AG08396 (cell line): ENCODE measurements at places on chromosomes 3 and 15.

GRCh38 chr3:108053483-108053882 lies 37.3 kb downstream of the CD47 start:
- no peak for DNase-seq

DNA sequence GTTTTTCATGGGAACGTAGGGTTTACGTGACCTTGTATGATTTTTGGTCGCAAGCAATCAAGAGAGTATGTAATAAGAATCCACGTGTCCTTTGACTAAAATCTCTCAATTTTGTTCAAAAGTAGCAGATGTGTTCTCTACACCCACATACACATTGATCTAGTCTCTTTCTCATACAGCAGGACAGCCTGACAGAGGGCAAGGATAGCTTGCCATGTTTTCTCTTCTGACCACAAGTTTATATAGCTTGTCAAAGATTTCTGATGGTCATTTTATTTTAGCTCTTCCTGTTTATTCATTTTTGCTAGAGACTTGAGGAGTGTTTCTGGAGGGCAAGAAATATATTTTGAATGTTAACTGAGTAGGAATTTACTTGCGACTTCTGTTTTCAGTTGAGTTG lies 570.2 kb upstream of the ALCAM start:
- DNase-seq, result no peak

DNA sequence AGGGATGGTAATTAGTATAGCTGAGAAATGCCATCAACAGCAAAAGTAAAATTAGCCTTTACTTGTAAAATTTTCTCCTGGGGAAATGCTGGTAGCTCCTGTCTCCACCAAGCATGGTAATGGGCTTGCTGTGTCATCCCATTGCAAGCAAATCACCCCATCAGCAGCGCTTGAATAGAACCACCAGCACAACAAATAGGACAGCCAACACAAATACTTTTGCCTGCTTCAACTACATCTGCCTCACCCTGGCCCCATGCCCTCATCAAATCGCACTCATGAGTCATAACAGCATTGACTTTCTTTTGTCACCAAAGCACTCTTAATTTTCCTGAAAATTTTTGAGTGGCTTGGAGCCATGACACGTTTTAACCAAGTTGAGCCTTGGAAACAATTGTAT lies 52.6 kb downstream of the ERC2 start:
- DNase-seq, result no peak

DNA sequence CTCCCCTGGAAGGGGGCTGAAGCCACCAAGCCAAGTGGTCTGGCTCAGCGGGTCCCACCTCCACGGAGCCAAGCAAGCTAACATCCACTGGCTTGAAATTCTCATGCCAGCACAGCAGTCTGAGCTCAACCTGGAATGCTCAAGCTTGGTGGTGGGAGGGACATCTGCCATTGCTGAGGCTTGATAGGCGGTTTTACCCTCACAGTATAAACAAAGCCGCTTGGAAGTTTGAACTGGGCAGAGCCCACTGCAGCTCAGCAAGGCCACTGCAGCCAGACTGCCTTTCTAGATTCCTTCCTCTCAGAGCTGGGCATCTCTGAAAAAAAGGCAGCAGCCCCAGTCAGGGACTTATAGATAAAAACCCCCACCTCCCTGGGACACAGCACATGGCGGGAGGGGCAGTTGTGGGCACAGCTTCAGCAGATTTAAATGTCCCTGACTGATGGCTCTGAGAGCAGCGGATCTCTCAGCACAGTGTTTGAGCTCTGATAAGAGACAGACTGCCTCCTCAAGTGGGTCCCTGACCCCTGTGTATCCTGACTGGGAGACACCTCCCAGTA lies 23.2 kb upstream of the IGSF10 start:
- DNase-seq, result no peak

DNA sequence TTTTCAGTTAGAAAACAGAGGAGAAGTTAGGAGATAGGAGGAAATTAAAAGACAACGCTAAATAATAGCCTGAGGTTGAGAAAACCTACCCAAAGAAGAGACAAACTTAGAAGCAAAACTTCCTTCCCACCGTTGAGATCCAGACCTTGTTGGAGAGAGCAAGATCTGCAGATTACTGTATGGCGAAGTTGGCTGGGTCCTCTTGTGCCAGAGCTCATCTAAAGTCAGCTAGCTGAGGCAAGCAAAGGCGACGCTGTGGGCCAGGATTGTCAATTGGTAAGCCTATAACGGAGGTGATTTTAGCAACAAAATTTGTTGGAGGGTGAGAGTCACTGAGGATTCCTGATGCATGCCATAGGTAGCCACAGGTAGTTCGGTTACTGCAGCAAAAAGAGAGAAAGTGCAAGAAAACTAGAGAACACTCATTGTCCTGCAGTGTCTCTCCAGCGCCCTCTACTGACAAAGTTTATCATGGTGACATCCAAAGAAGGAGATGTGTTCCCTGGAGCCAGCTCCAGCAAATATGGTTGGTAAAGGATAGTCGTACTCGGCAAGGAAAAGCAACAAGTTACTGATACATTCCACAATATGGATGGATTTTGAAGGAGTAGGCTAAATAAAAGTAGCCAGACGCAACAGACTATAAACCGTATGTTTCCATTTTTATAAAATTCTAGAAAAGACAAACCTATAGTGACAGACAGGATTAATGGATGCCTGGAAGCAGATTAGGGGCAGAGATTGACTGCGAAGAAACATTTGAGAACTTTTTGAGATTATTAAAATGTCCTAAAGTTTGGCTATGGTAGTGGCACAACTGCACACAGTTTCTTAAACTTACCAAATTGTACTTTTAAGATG lies 9.8 kb upstream of the OR5K4 start:
- peak; percentile 22 for DNase-seq

- peak; percentile 77 for DNase-seq
Measured at GRCh38 chr3:53140847-53141845, 10.9 kb upstream of the RFT1 start.

DNA sequence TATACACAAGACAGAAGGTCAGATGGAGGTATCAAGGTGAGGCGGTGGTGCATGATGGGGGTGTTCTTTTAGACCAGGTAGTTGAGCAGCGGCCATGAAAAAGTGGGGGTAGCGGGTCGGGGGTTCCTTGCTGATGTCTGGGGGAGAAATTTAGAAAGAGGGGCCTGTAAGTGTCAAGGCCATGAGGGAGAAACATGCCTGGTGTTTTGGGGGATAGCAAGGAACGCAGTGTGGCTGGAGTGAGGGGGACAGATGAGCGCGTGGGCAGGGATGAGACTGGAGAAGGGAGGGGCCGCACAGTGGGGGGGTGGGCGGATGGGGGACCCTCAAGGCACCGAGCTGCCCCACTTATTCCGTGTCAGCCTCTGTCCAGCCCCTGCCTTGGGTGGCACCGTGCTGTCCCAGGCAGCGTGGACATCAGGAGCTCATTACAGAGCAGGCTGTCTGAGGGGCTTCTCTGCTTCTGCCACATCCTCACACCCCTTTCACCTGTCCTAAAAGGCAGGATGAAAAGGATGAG lies 143.3 kb downstream of the SMAD6 start:
- no peak for DNase-seq

DNA sequence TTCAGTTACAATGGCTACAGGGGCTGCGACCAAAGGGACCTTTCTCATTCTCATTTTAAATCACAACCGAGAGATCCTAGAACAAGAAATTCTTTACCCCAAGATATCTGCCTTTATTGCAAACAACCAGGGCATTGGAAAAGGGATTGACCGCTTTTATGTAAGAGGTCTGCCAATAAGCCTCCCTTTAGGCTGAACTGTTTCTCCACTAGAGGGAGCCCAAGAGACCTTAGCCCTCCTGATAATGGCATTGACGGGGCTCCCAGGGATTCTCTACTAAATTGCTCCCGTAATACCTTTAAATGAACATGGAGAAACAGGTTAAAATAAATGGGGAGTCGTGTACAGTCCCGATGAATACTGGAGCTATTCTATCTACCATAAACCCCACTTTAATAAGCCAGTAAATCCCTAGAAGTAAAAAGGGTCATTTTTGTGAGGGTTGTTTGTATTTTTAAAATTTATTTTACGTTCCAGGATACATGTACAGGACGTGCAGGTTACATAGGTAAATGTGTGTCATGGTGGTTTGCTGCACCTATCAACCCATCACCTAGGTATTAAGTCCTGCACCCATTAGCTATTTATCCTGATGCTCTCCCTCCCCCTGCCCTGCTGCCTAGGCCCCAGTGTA lies 7.5 kb upstream of the IGSF10 start:
- peak; percentile 59 for DNase-seq

GRCh38 chr15:76178296-76179000 lies 118.7 kb downstream of the TMEM266 start:
- DNase-seq, result no peak
